ENCODE measurements at places on chromosomes 16 and 17.
A peak's percentile ranks its signal among the peaks of the same experiment; 100 is the strongest.

- peak; percentile 1 for DNase-seq
Measured at GRCh38 chr17:58278661-58279015, 2.1 kb downstream of the MPO start.

GRCh38 chr17:30579610-30580315, 102.6 kb downstream of the GOSR1 start:
- no peak for DNase-seq

GRCh38 chr17:82963104-82963950, 116.1 kb upstream of the METRNL start:
- DNase-seq: no peak

- DNase-seq: no peak
Measured at GRCh38 chr17:82305727-82306300, 11.6 kb downstream of the CD7 start.

GRCh38 chr16:12637002-12637401, 166.7 kb downstream of the CPPED1 start:
- no peak for DNase-seq

- no peak for DNase-seq
Measured at GRCh38 chr17:77679589-77679988, 278.9 kb upstream of the TNRC6C start.

DNA sequence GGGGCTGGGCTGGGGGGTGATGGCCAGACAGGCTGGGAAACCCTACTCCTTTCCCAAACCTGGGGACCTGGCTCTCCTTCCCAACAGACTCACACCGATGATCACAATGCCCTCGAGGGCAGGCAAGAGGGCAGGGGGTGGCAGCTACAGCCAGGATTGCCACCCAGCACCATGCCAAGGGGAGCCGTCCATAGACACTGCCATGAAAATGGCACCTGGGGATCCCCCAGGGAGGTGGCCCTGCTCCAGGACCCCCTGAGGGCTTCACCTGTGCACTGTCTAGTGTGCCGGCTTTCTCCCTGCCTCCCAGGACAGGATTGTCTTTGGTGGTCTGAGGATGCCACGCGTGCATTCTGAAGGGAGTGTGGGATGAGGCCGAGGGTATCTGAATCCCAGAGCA, 24.6 kb downstream of the RPH3AL start:
- no peak for DNase-seq
